Foreskin keratinocyte (primary cell): ENCODE measurements at places on chromosomes 7 and 10. TPM values are rescaled to one million over a fixed set of nuclear protein-coding genes. Genes with fewer than 3 reads are reported as not detected.

The PTPRN2 gene
- polyA plus RNA-seq = not detected in 2 replicates

The ZWINT gene
- polyA plus RNA-seq = 53.2 and 79.2 TPM in 2 replicates

The LHFPL3 gene
- not detected in 2 replicates for polyA plus RNA-seq

The SMKR1 gene
- polyA plus RNA-seq = 0.78 and 1.0 TPM in 2 replicates

GRCh38 chr10:75782463-75783248 lies 351.2 kb downstream of the LRMDA start:
- no peak for DNase-seq
